DMS 273 treated with DMSO at 0.1 percent for 48 hours (cell line): ENCODE measurements at places on chromosomes 12 and 14.

- DNase-seq: no peak
Measured at GRCh38 chr12:31967539-31967938, 8.3 kb downstream of the RESF1 start.

DNA sequence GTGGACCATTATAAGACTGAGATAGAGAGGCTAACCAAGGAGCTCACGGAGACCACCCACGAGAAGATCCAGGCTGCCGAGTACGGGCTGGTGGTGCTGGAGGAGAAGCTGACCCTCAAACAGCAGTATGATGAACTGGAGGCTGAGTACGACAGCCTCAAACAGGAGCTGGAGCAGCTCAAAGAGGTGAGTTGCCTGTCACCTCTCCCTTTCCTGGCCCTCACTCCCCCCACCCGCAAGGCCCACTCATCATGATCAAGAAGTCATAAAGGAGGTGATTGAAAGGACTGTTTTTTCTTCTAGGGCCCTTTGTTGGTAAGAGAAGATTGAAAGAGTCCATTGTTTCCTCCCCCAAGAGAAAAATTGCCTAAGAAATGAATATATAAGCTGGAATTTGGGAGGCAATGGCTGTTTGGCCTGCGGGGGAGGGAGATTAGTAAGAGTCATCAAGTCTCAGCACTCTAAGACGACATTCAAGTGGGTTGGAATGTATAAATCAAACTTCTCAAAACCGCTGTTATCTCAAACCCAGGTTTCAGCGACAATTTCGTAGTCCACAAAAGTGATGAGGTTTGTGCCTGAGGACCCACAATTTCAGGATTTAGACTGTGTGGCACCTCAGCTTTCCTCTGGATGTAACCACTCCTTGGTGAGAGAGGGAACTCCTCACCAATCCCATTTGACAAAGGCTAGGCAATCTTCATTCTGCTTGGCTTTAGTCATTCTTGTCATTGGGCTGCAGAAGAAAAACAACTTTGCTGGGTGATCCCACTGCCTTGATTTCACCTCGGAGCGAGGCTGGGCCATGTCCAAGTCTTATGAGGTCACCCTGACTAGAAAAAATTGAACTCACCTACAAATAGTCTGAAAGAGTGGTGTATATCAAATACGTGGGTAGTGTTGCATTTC, 966 bp downstream of the BICD1 start:
- DNase-seq: no peak

DNA sequence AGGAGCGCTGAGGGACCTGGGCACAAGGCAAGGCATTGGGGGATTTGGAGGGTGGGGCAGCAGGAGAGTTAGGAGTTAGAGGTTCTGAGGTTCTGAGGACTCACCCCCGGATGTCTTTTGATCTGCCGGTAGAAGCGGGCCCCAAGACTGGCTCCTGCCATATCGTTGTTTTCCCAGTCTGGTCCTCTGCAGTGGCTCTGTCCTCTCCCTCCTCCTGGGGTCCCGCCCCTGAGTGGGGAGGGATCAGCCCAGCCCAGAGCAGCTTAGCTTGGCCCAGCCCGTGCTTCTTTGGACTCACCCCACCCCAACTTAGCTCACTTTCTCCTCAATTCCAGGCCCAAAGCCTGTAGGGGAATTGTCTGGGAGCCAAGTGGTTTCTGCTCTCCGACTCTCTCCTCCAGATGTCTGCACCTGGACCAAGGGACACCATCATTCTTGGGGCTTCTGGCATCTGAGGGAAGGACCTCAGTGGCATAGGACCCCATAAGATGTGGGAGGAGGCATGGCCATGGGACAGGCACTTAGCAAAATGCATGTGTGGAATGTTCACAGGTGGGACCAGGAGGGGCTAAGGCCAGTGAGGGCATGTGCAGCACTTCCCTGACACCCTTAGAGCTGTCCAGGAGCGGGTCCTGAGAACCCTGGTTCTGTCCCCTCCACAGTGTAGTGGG, 7.5 kb downstream of the SHMT2 start:
- no peak for DNase-seq

- DNase-seq: no peak
Measured at GRCh38 chr14:96050482-96050881, 11.3 kb downstream of the C14orf132 start.

DNA sequence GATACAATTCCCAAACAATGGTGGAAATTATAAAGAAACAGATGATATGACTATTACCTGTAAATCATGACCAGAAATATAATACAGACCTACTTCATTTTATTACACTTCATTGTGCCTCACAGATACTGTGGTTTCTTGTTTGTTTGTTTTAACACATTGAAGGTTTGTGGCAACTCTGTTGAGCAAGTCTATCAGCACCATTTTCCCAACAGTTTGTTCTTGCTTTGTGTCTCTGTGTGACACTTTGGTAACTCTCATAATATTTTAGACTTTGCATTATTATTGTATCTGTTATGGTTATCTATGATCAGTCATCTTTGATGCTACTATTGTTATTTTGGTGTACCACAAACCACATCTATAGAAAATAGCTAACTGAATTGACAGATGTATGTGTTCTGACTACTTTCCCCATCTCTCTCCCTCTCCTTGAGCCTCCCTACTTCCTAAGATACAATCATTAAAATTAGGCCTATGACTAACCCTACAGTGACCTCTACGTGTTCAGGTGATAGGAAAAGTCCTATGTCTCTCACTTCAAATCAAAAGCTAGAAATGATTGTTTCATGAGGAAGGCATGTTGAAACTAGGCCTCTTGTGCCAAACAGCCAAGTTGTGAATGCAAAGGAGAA, 49.1 kb downstream of the FBXO33 start:
- DNase-seq: no peak

- no peak for DNase-seq
Measured at GRCh38 chr12:102564026-102564425, 83.7 kb upstream of the IGF1 start.

DNA sequence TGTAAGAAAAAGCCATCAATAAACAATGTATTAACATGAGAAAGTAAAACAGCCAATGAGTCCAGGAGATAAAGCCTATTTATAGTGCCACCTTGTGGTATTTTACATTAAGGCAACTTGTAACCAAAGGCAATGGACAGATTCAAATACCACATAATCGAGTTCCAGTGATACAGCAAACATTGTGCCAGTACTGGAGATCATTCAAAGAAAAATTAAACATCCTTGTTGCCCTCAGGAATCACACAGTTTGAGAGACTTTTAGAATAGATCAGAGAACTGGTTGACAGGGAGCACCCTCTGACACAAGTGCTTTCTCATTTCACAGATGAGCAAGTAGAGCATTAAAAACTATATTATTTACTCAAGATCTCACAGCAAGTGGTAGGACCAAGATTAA, 98.1 kb downstream of the DDHD1 start:
- DNase-seq: no peak

- DNase-seq: no peak
Measured at GRCh38 chr14:89910691-89911009, 43.9 kb downstream of the EFCAB11 start.

GRCh38 chr12:82474798-82475184, 116.5 kb downstream of the METTL25 start:
- no peak for DNase-seq

- DNase-seq: no peak
Measured at GRCh38 chr12:98606359-98606988, 13.0 kb downstream of the SLC25A3 start.

GRCh38 chr12:76810671-76811419, 46.9 kb downstream of the ZDHHC17 start:
- no peak for DNase-seq

- DNase-seq: no peak
Measured at GRCh38 chr12:115008929-115009328, 325.0 kb upstream of the TBX3 start.

DNA sequence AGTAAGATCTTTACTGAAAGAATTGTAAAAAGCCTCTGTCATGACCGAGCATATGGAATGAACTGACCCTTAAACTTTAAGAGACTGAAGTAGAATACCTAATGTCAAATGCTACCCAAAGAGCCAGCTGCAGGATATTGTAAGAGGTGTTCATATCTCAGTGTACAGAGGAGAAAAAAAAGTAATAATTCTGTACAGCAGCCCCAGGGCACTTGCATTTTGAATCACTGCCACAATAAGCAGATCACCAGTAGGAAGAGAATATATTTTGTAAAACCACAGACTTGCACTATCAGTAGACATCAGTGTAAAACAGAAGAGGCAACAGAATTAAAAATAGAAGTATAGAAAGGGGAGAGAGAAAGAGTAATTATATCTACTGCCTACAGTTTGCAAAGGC, 162.6 kb downstream of the PPFIA2 start:
- no peak for DNase-seq

- no peak for DNase-seq
Measured at GRCh38 chr14:96252323-96252998, 3.5 kb upstream of the BDKRB1 start.

- peak; percentile 35 for DNase-seq
Measured at GRCh38 chr14:92549859-92550230, 36.3 kb downstream of the RIN3 start.

DNA sequence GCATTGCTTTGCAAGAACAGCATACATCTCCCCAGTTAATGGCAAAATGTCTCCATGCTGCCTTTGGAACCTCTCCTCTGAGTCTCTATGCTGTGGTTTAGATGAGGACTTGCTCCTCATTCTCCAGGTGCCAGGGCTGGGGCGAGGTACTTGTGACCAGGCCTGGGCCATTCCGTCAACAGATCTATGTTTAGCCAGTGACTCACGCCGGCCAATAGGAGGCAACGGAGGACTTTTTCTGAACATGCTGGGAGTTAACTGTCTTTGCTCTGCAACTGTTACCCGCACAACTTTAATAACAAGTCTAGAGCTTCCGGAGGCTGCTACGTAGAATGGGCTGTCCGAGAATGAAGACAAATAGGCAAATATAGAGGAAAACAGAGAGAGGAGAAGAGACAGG, 214.2 kb downstream of the GLT1D1 start:
- no peak for DNase-seq

DNA sequence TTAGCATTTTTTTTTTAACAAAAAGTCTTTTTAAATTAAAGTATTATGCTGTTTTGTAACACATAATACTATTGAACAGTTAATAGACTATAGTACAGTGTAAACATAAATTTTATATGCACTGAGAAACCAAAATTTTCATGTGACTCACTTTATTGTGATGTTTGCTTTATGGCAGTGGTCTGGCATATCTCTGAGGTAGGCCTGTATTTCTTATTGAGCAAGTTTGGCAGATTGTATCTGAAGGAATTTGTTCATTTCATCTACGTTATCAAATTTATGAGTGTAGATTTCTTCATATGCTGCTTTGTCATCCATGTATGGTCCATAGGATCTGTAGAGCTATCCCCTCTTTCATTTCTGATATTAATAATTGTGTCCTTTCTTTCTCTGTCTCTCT, 78.8 kb upstream of the PDE3A start:
- no peak for DNase-seq

- no peak for DNase-seq
Measured at GRCh38 chr12:104549815-104550480, 93.2 kb downstream of the CHST11 start.

- no peak for DNase-seq
Measured at GRCh38 chr12:20420557-20420956, 52.2 kb downstream of the PDE3A start.

- DNase-seq: no peak
Measured at GRCh38 chr12:27807063-27807703, 27.1 kb upstream of the MANSC4 start.

- no peak for DNase-seq
Measured at GRCh38 chr12:70757830-70758493, 120.7 kb upstream of the PTPRB start.
